ENCODE measurements at places on chromosomes 12 and 14.
A peak's percentile ranks its signal among the peaks of the same experiment; 100 is the strongest.

DNA sequence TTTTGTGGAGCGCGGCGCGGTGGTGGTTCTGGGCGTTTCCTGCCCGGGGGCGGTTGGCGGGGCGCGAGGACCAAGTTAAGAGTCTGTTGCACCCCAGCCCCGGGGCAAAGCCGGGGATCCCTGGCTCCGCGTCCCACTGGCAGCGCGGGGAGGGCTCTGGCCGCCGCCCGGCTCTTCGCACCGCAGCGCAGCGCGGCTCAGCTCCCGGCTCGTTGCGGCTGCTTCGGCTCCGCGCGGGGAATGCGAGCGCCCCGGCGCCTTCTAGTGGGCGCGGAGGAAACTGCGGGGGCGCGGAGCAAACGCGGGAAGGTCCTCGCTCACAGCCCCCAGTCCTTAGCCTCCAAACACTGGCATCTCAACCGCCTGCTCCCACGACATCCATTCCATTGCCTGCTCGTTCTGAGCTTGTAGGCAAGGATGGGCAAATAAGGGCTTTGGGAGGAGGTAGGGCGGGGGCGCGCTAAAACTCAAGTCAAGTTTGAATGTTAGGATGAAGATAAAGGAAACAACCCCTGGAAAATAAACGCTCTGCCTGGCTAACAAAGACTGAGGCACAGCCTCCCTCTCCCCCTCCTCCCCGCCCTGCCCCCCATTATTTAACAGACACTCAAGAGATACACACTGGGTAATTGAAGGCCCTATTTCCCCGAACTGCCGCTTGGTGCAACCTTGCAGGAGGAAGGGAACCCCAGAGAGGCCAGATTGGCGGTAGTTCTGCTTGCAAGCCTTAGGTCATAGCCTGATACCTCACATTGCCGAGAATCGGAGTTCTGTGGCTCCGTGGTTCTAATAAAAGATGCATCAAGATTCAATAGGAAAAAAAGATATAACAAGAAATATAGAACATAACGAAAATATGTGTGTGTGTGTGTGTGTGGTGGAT, at the start of gene B4GALNT1:
TSS of gene B4GALNT1 (minus strand) at position 244 of the 883 bp plus-strand sequence. CDS start 1,069 bp downstream, outside the sequence.
- peak; percentile 58 for DNase-seq

DNA sequence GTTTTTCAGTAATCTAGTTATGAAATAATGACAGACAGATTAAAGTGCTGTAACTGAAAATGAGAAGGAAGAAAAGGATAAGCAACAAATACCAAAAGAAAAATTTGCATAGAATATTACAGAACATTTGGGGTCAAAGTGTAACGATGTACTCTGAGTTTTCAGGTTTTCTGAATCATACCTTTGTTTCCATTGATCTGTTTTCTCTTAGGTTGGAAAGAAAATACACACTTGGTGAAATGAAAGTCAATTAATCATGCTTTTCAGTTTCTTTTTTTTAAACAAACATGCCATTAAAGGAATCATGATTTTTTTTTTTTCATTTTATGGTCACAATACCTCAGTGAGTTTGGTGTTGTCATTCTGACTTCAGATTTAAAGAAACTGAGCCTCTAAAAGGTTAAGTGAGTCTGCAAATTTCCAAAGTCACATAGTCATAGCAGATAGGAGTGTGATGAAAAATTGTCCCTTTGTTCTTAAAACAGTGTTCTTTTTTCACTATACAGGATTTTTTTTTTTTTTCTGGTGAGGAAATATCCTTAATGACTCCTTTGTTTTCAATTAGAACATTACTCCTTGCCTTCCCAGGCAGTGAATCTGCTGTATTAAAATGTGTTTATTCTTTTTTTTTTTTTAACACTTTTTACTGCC, 35.9 kb upstream of the PZP start:
- DNase-seq: no peak

GRCh38 chr14:105022276-105022670, 1.4 kb upstream of the CDCA4 start:
- no peak for DNase-seq

DNA sequence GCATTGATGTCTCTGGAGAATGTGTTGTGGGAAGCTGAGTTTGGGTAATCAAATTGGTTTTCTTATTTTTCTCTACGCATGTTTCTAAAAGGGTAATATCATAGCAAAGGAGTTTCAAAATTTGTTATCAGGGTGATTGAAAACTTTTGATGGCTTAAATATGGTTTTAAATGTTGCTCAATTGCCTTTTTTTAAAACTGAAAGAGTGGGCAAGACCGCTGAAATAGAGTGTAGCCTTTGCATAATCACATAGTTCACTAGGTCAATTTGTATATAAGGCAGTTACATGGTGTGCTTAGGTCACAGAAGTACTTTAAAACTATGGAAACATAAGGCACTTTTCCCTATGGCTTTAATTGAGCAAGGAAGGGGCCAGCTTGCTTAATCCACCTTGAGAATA, 167.4 kb downstream of the SNAPC1 start:
- DNase-seq: no peak

- DNase-seq: no peak
These were observed 415.2 kb upstream of the GARIN6 start for GRCh38 chr12:99232324-99232723.

- DNase-seq: peak; percentile 82
These were observed 8.2 kb downstream of the CDKN1B start for GRCh38 chr12:12725086-12725955.

DNA sequence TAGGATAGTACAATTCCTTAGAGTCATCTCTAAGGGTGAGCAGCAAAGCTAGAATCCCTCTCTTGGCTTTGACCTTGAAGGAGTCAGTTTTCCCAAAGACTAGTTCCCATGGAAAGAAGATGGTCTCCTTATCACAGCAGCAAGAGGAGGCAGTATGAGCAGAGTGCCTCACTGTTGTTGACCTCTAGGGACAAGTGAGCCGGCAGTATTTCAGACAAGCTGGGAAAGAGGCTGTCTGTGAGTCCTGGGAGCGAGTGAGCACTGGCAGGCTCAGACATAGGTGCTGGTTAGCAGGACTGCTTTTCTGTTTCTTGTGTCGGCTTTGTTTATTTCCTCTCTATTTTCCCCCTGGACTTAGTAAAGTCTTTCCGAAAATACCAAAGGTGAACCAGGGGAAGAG, 60.7 kb downstream of the NTF3 start:
- DNase-seq: no peak

GRCh38 chr12:90712671-90713070, 242.3 kb downstream of the CCER1 start:
- DNase-seq: no peak

DNA sequence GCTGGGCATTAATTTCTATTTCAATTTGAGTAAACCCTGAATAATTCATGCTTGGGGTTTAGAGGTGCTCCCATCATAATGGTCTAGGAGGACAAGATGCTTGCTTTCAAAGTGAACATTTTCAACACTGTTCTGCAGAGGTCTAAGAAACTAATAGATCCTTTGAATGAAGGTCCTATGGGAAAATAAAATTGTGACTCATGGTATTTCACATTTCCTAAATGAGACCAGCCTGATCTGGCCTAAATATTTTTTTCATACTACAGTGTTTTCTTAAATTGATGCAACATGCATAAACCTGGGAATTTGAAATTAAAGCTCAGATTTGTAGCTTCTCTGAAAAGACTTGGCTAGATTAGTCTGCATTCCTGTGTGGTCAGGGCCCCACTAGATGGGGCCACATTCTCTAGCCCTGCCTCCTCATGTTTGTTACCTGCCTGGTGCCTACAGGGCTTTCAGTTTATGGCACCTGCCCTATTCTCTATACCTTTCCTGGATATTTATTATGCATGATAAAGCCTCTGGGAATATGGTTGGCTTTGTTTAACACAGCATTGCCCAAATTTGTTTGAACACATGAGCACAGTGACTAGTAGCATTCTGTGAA, 112.7 kb downstream of the METTL25 start:
- no peak for DNase-seq

- no peak for DNase-seq
These were observed 1.1 kb upstream of the SP1 start for GRCh38 chr12:53378724-53379388.

- no peak for DNase-seq
These were observed 319.1 kb downstream of the ZFP36L1 start for GRCh38 chr14:68473794-68474193.

DNA sequence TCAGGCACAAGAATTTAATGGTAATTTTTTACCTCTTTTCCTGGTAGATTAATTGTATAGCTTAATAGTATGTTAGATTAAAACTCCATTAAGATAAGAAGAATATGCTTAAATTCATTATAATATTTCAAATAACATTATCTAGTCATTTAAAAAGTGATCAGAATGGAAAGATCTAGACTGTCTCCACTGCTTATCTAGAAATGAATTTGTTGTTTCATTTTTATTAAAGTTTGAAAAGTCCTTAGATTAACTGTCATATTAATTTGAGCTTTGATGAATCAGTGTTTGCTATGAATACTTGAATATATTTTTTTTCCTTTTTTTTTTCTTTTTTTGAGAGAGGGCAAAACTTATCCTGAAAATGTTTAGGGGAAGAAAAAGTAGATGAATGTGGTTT, 236.6 kb upstream of the NPAS3 start:
- DNase-seq: no peak

GRCh38 chr12:110561471-110562201, 21.5 kb downstream of the PPTC7 start:
- DNase-seq: no peak

- DNase-seq: no peak
These were observed 1200.2 kb downstream of the LRFN5 start for GRCh38 chr14:42806909-42807315.

DNA sequence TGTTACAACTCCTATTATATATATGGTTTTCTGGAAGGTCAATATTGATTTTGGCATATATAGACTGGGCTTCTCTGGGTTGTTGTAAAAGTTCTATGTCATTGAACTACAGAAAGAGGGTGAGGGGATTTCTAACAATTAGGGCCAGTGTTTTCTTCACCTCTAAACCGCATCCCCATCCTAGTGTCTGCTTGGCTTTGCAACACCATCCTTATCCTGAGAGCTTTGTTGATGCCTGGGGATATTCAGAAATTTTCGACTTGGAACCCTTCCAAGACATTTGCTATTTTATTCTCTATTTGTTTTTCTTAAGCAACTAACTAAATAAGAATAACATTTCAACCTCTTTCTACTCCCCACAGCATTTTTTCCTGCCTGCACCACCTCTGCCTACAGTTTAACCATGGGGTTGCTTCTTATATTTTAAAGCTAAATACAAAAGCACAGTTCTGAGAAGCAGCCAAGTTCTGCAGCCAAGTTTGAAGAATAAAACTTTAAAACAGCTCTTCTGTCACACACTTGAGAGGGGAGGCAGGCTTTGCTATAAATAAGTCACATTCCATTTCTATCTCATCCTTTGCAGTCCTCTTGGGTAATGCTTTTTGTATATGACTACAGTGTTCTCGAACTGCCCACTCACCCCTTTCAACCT, 53.4 kb downstream of the RGS6 start:
- DNase-seq: no peak

DNA sequence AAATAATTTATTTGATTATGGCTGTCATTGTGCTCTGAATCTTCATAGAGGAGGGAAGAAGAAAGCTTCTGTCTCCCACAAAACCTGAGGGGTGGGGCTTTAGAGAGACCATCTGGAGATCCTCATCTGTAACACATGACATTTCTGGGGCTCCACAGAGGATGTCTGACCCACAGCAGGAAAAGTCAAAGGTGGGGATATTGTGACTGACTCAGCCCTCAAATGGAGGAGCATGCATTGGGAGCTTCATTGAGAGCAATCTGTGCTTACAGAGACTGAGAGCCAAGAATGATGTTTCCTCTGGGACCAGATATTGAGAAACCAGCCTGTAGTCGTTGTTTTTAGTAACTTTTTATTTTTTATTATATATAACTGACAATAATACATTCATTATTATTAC, 158.7 kb downstream of the SYT1 start:
- DNase-seq: no peak

DNA sequence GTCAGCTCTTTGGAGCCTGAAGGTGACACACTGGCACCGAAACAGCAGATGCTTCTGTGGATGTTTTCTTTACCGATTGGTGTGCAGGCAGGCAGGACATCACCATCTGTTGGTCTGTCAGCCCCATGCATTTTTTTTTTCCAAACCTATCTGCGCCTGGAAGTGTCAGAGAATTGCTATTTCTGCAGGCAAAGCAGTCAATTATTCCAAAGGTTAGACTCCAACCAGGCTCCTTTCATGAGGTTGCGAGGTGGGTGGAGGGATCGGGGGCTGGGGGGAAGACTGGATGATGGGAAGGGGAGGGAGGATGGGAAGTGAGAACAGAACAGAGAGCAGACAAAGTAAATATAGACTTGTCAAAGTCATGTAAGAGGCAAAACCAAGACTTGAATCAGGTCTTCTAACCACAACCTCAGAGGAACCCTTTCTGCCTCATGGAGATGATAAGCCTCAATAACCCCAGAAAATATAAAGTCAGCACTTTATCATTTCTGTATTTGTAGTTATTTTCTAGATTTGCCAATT, 117.7 kb downstream of the OTOGL start:
- no peak for DNase-seq

- DNase-seq: no peak
These were observed 26.8 kb downstream of the IFT43 start for GRCh38 chr14:76012354-76012753.

- DNase-seq: no peak
These were observed 16.9 kb downstream of the OR6S1 start for GRCh38 chr14:20624495-20625070.

- peak; percentile 46 for DNase-seq
These were observed at the start of gene OAS2 for GRCh38 chr12:112978163-112979040. OAS2 (plus strand) TSS chr12:112978519; CDS start chr12:112978609, 90 bp downstream.

Measured in stimulated activated CD4-positive, alpha-beta T cell treated with anti-CD3 and anti-CD28 coated beads, TNF-alpha, amount 100 ng/mL, for 4 hours (primary cell).